Heart right ventricle (tissue), 16 donors: ENCODE measurements at places on chromosomes 5 and 9. TPM values are rescaled to one million over a fixed set of nuclear protein-coding genes. Genes with fewer than 3 reads are reported as not detected.
A peak's percentile ranks its signal among the peaks of the same experiment; 100 is the strongest.

WWC1 gene
- 1.3 TPM for total RNA-seq

IFNA21 gene
- total RNA-seq: not detected

TLX3 gene
- total RNA-seq: not detected

DOK3 gene
- total RNA-seq: 1.3 TPM

TLN1 gene
- total RNA-seq: 217 TPM

SPINK9 gene
- total RNA-seq: not detected

FIBCD1 gene
- total RNA-seq: 5.8 TPM

PRRT1B gene
- not detected for total RNA-seq

GLRA1 gene
- total RNA-seq: not detected

TMEM171 gene
- not detected for total RNA-seq

FRMPD1 gene
- total RNA-seq: 0.46 TPM

DNA sequence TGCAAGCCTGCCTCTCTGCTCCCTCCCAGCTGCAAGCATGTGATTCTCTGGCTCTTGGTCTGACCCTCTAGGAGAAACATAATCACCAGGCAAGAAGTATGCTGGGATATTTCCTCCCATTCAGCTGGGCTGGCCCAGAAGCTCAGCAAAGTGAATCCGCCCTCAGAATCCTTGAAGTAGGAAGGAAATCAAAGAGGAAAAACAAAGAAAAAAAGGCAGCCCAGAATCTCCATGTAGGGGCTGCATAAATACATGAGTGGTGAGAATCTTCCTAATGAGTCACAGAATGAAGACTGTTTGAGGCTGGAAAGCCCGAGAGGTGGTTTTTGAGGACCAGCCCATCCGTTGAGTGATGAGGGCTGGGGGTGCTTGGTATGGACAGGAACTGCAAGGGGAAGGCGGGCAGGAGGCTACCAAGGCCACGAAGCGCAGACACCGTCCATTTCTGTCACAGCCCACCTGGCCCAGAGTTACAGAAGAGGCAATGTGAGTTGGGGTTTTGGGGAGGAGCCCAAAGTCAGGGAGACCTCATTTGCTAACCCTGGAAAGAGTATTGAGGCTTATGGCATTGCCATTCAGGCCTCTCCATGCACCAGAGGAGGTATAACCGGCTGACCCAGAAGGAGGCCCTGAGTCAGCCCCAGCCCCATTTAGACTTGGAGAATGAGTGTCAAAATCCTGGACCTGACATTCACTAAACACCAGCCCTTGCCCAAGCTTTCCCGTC is 33.4 kb upstream of the TGFBR1 start:
- no peak for DNase-seq

DNA sequence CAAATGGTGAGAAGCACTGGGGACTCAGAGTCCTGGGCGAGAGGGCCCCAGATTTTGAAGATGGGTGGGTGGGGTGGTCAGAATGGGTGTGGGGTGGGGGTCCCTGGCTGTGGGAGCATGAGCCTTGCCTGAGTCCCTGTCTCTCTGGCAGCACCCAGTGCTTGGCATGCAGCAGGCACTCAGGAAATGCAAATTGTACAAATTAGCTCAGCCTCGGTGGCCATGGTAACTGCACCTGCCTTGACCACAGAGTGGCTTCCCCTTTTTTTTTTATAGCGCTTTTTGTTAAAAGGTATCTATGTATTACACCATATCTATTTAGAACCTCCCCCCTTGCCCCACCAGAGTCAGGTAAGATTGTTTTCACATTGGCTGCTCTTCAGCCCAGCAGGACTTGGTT is 19.2 kb upstream of the PITX1 start:
- DNase-seq: no peak

DNA sequence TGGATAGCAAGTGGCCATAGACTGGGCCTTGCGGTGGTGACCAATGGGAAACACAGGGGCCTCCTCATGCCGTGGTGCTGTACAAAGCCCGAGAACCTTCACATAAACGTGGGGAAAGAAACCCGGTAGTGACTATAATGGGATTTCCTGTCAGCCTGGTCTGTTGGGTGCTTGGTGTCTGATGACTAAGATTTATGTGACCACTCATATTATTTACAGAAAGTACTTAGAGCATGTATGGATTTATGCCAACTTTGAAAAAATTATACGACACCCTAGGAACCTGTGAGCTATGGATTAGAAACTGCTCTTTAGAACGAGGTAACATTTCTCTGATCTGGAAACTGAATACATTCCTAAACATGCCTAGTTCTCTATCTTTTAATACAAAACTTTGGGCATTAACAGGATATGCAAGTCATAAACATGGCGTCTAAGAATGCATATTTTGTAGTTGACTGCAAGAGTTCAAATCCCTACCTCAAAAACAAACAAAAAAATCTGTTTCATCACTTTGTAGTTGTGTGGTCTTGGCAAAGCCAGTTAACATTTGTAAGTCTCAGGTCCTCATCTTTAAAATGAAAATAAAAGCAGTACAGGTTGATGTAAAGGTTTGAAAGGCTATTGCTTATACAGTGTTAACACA is 85.4 kb downstream of the TMEM167A start:
- DNase-seq: no peak

- no peak for DNase-seq
Measured at GRCh38 chr9:15332939-15333338, 25.9 kb upstream of the TTC39B start.

- DNase-seq: no peak
Measured at GRCh38 chr5:116976767-116977166, 402.1 kb upstream of the SEMA6A start.

- no peak for DNase-seq
Measured at GRCh38 chr9:70814597-70814996, 306.8 kb downstream of the TRPM3 start.

GRCh38 chr5:51495672-51496071 is 112.4 kb downstream of the ISL1 start:
- no peak for DNase-seq

DNA sequence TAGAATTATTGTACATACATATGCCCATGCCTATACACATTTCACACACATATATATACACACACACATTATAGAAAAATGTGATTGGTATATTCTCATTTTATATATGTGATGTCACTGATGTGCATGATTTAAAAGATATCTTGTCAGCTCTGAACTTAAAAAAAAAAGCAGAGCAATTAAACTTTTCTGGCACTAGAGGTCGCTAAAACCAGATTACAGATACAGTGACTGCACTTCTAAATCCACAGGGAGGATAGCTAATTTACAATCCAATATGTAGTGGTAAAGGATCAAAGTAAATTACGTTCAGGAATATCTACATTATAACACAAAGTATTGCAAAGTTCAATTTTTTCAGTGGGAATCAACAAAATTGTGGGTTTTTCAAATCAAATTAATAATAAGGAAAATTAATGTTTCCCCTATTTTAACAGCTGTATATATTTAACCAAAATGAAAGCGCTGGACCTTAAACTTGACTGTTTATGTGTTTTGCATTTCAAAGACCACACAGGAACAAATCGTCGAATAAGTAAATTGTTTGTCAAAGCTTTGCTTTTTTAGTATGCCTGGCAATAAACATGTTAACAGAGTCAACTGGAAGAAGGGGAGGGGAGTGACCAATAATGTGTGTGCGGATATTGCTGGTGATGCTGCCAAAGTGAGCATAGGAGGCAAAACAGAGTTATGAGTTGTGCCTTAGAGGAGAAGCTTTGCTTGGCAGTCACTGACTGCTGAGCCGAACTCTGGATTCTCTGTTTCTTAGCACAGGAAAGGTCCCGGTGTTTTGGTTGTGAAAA is 1201.4 kb upstream of the C9orf72 start:
- DNase-seq: no peak

DNA sequence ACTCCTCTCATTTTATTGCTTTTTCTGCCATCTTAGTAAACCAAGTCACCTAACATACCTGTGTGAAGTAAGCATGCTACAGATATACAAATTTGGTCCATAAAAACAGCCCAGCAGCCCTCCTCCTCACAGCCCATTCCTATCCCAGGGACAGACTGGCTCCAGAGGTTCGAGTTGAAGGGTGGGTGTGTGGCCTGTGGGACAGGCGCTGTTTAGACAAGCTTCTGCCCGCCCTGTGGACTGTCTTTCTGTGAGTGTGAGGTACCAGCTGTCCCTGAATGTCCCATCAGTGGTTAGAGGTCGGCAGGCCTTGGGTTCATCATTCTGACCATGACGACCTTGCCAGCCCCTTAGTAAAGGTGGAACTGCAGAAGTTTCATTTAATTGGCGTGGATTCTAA is 82.0 kb downstream of the WNK2 start:
- no peak for DNase-seq

GRCh38 chr5:66596636-66597182 is 516 bp downstream of the MAST4 start:
- DNase-seq: peak; percentile 28

- no peak for DNase-seq
Measured at GRCh38 chr9:133088146-133088750, 26.5 kb downstream of the CEL start.

- peak; percentile 66 for DNase-seq
Measured at GRCh38 chr9:131405428-131405827, 11.5 kb downstream of the PRRC2B start.

DNA sequence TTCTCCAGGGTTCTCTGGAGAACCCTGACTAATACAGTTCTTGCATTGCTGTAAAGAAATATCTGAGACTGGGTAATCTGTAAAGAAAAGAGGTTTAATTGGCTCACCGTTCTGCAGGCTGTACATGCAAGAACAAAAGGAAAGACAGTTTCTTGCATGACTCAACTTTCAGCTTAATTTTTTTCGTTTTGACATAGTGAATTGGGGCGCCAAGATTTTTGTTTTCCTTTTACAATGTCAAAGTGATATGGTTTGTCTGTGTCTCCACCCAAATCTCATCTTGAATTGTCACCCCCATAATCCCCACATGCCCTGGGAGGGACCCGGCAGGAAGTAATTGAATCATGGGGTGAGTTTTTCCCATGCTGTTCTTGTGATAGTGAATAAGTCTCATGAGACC is 11.8 kb upstream of the CRHBP start:
- DNase-seq: no peak

GRCh38 chr5:126129431-126129830 is 293.8 kb upstream of the GRAMD2B start:
- no peak for DNase-seq

GRCh38 chr9:113359385-113359784 is 10.0 kb downstream of the BSPRY start:
- no peak for DNase-seq

- no peak for DNase-seq
Measured at GRCh38 chr9:76697081-76697480, 67.2 kb upstream of the PCA3 start.

DNA sequence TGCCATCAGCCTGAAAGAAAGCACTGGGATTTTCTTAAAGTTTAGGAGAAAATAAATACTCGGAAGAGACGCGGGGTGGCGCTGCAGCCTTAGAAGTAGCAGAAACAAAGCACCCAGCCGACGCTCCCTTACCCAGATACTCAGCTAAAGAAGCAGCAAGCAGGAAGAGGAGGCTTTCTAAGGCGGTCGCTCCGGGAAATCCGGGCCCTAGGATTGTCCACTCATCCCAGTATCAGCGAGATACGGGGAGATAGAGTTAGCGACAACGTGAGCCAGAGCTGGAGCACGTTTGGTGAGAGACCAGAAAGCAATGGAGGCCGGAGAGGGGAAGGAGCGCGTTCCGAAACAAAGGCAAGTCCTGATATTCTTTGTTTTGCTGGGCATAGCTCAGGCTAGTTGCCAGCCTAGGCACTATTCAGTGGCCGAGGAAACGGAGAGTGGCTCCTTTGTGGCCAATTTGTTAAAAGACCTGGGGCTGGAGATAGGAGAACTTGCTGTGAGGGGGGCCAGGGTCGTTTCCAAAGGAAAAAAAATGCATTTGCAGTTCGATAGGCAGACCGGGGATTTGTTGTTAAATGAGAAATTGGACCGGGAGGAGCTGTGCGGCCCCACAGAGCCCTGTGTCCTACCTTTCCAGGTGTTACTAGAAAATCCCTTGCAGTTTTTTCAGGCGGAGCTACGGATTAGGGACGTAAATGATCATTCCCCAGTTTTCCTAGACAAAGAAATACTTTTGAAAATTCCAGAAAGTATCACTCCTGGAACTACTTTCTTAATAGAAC is at the start of gene PCDHB2:
Gene PCDHB2 (plus strand): TSS at position 135 of the 782 bp plus-strand sequence. CDS start 176 bp downstream, at position 311.
- no peak for DNase-seq

- no peak for DNase-seq
Measured at GRCh38 chr9:108443741-108444140, 412.0 kb downstream of the ACTL7B start.

GRCh38 chr9:14585730-14586473 is 107.3 kb downstream of the ZDHHC21 start:
- no peak for DNase-seq

GRCh38 chr9:125437771-125438221 is 176.2 kb downstream of the GAPVD1 start:
- DNase-seq: no peak

- peak; percentile 31 for DNase-seq
Measured at GRCh38 chr5:56910210-56910965, 992 bp downstream of the SETD9 start.

DNA sequence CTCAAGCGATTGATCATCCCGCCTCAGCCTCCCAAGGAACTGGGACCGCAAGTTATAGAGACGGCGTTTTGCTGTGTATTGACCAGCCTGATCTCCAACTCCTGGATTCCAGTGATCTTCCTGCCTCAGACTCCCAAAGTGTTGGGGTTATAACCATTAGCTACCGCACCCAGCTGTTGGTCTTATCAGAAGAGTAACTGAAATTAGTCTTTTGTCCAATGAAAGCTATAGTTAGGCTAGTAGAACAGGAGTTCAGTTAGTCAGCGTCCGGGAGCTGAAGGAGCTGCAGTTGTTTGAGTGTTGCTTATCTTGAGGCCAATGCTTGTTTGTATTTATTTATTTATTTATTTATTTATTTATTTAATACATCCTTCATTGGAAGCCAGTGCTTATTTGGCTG is 3.2 kb upstream of the MIGA2 start:
- no peak for DNase-seq

- DNase-seq: no peak
Measured at GRCh38 chr5:2381861-2382260, 369.6 kb downstream of the IRX2 start.

- DNase-seq: no peak
Measured at GRCh38 chr9:134438195-134438788, 112.0 kb downstream of the RXRA start.

- no peak for DNase-seq
Measured at GRCh38 chr9:13491493-13492424, 212.3 kb upstream of the MPDZ start.

DNA sequence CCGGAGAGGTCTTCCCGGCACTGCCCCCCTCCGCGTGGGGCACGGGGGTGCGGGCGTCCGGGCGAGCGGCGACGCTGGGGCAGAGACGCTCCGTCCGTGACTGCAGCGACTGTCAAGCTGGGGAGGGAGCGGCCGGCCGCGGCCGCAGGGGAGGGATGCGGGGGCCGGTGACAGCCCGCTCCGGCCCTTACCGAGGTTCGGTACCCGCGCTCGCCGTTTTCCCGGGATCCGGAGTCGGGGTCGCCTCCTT is 400 bp downstream of the KDM4C start:
- DNase-seq: no peak
